ENCODE measurements at places on chromosomes 16 and 17. TPM values are rescaled to one million over a fixed set of nuclear protein-coding genes. Genes with fewer than 3 reads are reported as not detected.

CSH1 gene
- polyA plus RNA-seq, result not detected

ARL5C gene
- not detected for polyA plus RNA-seq

C16orf92 gene
- not detected for polyA plus RNA-seq

KRTAP9-4 gene
- not detected for polyA plus RNA-seq

OR3A3 gene
- polyA plus RNA-seq, result not detected

DNA sequence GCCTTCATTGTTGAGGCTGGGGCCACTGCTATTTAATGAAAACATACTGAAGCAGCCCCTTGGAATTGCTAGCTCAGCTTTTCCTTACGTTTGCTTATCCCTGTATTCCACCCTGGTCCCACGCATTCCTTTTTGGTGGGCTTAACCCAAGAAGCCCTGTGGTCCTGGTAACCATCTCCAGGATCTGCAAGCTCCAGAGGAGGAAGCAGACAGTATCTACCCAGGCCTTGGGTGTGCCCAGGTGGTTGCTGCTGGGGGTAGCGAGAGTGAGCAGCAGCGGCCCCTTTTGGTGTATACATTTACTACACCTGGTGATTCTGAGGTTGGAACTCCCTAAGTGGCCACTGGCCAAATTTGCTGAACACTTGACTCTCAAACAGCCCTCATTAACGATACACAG, 97.7 kb downstream of the CBLN1 start:
- H3K27me3 ChIP-seq, result no peaks in the 10 kb centered on the region
- no peak overlapping the region for H3K27ac ChIP-seq
- H3K36me3 ChIP-seq, result no peaks in the 10 kb centered on the region
- H3K4me1 ChIP-seq, result no peaks in the 10 kb centered on the region
- no peak for DNase-seq
- no peak overlapping the region for H3K4me3 ChIP-seq

GRCh38 chr17:1916963-1917715, 87.3 kb downstream of the RPA1 start:
- H3K4me1 ChIP-seq, result no peaks in the 10 kb centered on the region
- no peak for DNase-seq
- no peak overlapping the region for H3K4me3 ChIP-seq
- peaks cover under 1% of the 10 kb centered on the region for H3K27me3 ChIP-seq
- no peaks in the 10 kb centered on the region for H3K36me3 ChIP-seq

DNA sequence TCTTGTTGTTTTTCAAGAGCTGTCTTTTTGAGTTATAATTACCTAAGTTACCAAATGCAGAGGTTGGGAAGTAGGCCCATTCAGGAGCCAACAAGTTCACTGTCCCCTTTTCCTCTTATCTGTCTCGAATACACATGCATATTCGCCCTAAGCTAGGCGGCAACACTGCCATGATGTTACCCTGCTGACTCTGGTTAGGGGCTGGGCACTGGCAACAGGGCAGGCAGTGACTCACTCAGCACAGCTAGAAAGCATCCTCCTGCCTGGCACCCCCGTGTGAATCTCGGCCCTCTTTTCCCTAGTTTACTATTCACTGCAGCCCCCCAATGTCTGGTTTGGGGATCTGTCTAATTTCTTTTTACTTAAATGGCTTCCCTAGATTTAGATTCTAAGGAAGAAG, 13.8 kb downstream of the DBF4B start:
- DNase-seq, result no peak
- H3K4me3 ChIP-seq, result no peak overlapping the region
- no peaks in the 10 kb centered on the region for H3K27me3 ChIP-seq
- H3K36me3 ChIP-seq, result no peaks in the 10 kb centered on the region
- no peak overlapping the region for H3K27ac ChIP-seq

- H3K4me1 ChIP-seq, result no peaks in the 10 kb centered on the region
- H3K27ac ChIP-seq, result no peak overlapping the region
- no peak overlapping the region for H3K4me3 ChIP-seq
- no peaks in the 10 kb centered on the region for H3K27me3 ChIP-seq
- H3K36me3 ChIP-seq, result peaks cover 9% of the 10 kb centered on the region
Measured at GRCh38 chr17:42488032-42488431, 29.4 kb downstream of the ATP6V0A1 start.

- peak overlapping the region; percentile 95 for H3K4me3 ChIP-seq
- peaks cover 9% of the 10 kb centered on the region for H3K27me3 ChIP-seq
- DNase-seq, result peak; percentile 23
- peaks cover 3% of the 10 kb centered on the region for H3K4me1 ChIP-seq
- no peak overlapping the region for H3K27ac ChIP-seq
- no peaks in the 10 kb centered on the region for H3K36me3 ChIP-seq
Measured at GRCh38 chr17:57256708-57257112, 387 bp downstream of the MSI2 start.

- H3K36me3 ChIP-seq, result no peaks in the 10 kb centered on the region
- no peaks in the 10 kb centered on the region for H3K4me1 ChIP-seq
- no peaks in the 10 kb centered on the region for H3K27me3 ChIP-seq
- H3K27ac ChIP-seq, result no peak overlapping the region
- H3K4me3 ChIP-seq, result no peak overlapping the region
Measured at GRCh38 chr17:17533901-17534441, 37.8 kb upstream of the RASD1 start.

DNA sequence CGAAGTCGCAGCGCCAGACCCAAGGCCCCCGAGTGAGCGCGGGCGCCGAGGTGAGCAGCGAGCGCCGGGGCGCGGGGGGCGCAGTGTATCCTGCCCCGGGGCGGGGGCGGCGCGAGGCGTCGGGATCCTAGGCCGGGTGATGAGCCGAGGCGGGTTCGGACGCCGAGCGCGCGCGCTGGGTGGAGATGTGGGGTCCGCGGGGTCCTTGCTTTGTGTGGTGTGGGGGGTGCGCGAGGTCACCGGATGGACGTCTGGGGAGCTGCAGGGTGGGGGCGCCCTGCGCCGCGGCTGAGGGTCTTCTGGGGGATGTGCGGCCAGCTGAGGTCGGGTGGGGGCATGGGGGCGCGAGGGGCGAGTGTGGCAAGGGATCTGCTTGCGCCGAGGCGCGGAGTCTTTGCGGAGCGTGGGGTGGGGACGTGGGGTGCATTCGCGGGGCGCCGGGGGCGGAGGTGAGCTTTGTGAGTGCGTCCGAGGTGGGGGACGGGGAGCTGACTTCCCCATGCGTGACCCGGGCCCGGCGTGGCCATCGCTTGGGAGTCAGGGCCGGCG, 560 bp downstream of the RAI1 start:
- H3K4me1 ChIP-seq, result peaks cover 19% of the 10 kb centered on the region
- peak overlapping the region; percentile 49 for H3K4me3 ChIP-seq
- H3K36me3 ChIP-seq, result peaks cover 4% of the 10 kb centered on the region
- H3K27ac ChIP-seq, result peak overlapping the region; percentile 92

GRCh38 chr16:52742052-52742451, 195.1 kb upstream of the TOX3 start:
- H3K36me3 ChIP-seq, result no peaks in the 10 kb centered on the region
- H3K27ac ChIP-seq, result no peak overlapping the region
- no peak overlapping the region for H3K4me3 ChIP-seq
- no peaks in the 10 kb centered on the region for H3K27me3 ChIP-seq

GRCh38 chr17:66381701-66382362, 79.4 kb downstream of the PRKCA start:
- H3K36me3 ChIP-seq, result no peaks in the 10 kb centered on the region
- peaks cover 6% of the 10 kb centered on the region for H3K4me1 ChIP-seq
- H3K27me3 ChIP-seq, result no peaks in the 10 kb centered on the region
- DNase-seq, result no peak
- no peak overlapping the region for H3K4me3 ChIP-seq
- peak overlapping the region; percentile 0 for H3K27ac ChIP-seq

DNA sequence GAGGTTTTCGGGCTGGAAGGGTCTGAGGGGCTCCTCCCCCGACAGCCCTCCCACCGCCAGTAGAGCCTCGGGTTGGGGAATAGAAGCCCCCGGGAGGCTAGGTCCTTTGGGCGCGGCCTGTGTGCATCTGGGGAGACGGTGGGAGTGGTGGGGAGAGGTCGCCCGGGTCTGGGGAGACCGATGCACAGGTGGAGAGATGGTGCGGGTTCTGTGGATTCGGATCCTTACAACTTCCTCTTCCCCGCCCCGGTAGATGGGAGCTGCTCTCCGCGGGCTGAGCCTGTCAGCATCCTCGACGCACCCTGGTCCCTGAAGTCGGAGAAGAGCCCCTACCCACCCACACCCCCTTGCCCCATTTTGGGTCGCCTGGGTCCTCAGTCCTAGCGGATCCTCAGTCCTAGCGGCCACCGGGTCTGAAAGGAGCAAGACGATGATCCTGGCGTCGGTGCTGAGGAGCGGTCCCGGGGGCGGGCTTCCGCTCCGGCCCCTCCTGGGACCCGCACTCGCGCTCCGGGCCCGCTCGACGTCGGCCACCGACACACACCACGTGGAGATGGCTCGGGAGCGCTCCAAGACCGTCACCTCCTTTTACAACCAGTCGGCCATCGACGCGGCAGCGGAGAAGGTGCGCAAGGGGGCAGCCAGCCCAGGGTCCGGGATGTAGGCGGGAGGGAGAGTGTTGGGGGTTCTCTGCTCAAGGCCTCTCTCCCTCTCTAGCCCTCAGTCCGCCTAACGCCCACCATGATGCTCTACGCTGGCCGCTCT, 790 bp downstream of the BCKDK start:
- no peak for DNase-seq
- H3K27me3 ChIP-seq, result no peaks in the 10 kb centered on the region
- peak overlapping the region; percentile 60 for H3K4me3 ChIP-seq
- H3K4me1 ChIP-seq, result peaks cover 3% of the 10 kb centered on the region

DNA sequence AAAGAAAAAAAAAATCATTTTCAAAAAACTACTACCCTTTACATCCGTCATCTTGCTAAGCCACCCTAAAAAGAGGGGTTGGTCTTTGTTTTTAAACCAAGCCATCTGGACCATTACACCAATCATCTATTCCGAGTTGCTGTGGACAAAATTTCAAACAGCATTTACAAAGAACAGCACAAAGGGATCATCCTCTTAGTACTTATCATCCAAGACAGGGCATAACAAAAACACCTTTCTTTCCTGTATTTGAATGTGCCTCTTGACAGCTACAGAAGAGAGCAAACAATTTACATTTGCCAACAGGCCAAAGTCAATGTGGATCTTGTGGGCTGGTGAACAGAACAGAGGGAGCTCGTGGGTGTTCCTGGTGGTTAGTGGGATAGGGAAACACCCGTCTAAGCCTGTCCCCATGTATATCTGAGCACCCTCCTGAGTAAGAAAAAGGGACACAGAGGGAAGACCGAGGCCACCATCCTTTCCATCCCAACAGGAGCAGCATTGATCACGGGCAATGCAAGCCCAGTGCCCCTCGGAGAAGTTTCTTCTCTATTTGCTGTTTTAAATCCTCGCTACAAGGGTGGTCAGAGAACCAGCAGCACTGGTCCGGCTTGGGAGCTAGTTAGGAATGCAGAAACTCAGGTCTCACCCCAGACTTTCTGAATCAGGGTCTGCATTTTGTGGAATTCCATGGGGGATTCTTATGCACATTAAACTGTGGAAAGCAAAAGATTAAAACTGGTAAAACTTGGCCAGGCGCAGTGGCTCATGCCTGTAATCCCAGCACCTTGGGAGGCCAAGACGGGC, 1.9 kb downstream of the SLC39A11 start:
- no peak overlapping the region for H3K4me3 ChIP-seq
- peaks cover 3% of the 10 kb centered on the region for H3K36me3 ChIP-seq
- no peak overlapping the region for H3K27ac ChIP-seq
- H3K27me3 ChIP-seq, result no peaks in the 10 kb centered on the region

- H3K36me3 ChIP-seq, result no peaks in the 10 kb centered on the region
- H3K4me1 ChIP-seq, result no peaks in the 10 kb centered on the region
- no peak overlapping the region for H3K4me3 ChIP-seq
- H3K27me3 ChIP-seq, result no peaks in the 10 kb centered on the region
Measured at GRCh38 chr17:8740486-8740885, 4.2 kb downstream of the CCDC42 start.

DNA sequence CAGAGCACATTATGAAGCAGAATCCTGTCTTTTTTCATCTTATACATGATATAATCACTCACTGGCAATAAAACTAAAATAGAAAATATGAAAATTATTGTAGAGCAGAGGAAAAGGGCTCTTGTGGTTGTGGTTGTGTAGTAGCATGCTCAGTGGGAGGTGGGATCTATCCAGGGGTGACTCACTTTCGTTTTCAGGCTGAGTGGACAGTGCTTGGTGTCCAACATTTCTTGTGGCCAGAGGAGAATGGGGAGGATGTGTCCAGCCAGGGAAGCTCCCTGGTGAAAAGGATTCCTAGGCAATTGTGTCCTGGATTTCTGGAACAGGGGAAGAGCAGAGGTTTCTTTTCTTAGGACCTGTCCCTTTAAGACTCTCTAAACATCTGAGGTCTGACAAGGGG, 31.9 kb upstream of the CPHXL start:
- H3K27me3 ChIP-seq, result no peaks in the 10 kb centered on the region
- H3K4me3 ChIP-seq, result no peak overlapping the region
- DNase-seq, result peak; percentile 35
- H3K27ac ChIP-seq, result no peak overlapping the region
- H3K4me1 ChIP-seq, result no peaks in the 10 kb centered on the region

DNA sequence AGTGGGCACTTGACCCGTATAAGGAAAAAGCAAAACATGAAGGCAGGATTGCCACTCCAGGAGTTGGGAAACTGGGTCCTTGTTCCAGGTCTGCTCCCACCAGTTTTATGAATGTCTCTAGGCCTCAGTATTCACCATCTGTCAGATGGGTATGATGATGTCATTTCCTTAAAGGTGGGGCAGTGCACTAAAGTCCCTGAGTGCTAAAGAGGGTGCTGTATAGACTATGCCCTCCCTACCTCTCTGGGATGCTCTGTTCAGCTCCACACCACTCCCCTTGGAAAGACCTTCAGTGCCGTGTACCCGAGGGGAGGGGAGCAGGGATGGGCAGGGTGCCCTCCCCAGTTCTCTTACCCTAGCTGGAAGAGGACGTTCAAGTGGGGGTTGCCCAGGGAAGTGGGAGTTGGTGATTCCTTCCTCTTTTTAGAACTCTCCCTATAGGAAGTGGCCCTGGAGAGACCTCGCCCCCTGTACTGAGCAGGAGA, 2.2 kb downstream of the LASP1 start:
- H3K4me1 ChIP-seq, result peaks cover 35% of the 10 kb centered on the region
- H3K27ac ChIP-seq, result peak overlapping the region; percentile 73
- peaks cover 12% of the 10 kb centered on the region for H3K36me3 ChIP-seq
- H3K27me3 ChIP-seq, result no peaks in the 10 kb centered on the region

GRCh38 chr17:17018612-17019429, 23.4 kb upstream of the MPRIP start:
- DNase-seq, result no peak
- H3K4me1 ChIP-seq, result no peaks in the 10 kb centered on the region
- H3K36me3 ChIP-seq, result no peaks in the 10 kb centered on the region
- no peak overlapping the region for H3K4me3 ChIP-seq
- H3K27me3 ChIP-seq, result peaks cover 7% of the 10 kb centered on the region
- H3K27ac ChIP-seq, result no peak overlapping the region

DNA sequence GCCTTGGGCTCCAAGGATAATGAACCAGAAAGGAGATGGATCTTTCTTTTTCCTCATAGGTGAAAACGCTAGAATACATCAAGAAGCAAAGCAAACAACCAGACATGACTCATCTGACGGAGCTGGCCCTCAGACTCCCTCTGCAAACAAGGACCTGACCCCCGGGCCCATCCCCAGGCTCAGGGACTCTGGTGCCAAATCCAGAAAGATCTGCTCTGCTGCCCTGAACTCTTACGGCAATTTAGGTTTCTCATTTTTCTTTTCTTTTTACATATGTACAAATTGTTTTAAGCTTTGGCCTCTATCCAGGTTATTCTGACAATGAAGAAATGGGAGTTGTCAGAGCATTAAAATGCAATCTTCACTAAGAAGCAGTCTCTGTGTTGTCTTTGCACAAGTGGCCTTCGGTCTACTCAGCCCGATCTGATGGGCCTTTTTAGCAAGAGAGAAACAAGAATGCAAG, 17.7 kb downstream of the KNOP1 start:
- H3K27me3 ChIP-seq, result no peaks in the 10 kb centered on the region
- H3K4me3 ChIP-seq, result no peak overlapping the region
- peaks cover 12% of the 10 kb centered on the region for H3K36me3 ChIP-seq
- H3K27ac ChIP-seq, result peak overlapping the region; percentile 31
- H3K4me1 ChIP-seq, result peaks cover 30% of the 10 kb centered on the region

- H3K27ac ChIP-seq, result no peak overlapping the region
- H3K27me3 ChIP-seq, result no peaks in the 10 kb centered on the region
- peak overlapping the region; percentile 52 for H3K4me3 ChIP-seq
- peak; percentile 22 for DNase-seq
- H3K4me1 ChIP-seq, result peaks cover 5% of the 10 kb centered on the region
Measured at GRCh38 chr17:32519228-32520103, 32.7 kb downstream of the CDK5R1 start.

Data from fibroblast of lung (primary cell).